ENCODE measurements at places on chromosomes 1 and 21.

- no peak for DNase-seq
These were observed 89.8 kb downstream of the LRRC53 start for GRCh38 chr1:74422421-74423292.

GRCh38 chr1:112673592-112674439 lies 643 bp upstream of the MOV10 start:
- DNase-seq = no peak

DNA sequence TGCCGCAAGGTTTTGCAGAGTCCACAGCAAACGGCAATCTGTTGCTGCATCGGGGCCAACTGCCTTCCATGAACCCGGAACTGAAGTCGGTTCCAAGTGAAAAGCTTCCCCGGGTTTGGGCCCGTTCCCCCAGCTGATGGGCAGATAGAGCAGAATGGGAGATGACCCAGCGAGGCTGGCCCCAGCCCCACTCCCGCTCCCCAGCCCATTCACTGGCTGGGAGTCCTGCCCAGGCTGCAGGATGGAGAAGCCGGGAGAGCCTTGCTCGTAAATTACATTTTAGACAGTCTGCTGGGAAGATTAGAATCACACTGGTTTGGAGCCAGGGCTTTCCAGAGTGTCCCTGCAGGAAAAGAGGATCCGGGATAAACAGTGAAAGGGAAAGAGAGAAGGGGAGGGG lies 31.6 kb upstream of the PAX7 start:
- no peak for DNase-seq

DNA sequence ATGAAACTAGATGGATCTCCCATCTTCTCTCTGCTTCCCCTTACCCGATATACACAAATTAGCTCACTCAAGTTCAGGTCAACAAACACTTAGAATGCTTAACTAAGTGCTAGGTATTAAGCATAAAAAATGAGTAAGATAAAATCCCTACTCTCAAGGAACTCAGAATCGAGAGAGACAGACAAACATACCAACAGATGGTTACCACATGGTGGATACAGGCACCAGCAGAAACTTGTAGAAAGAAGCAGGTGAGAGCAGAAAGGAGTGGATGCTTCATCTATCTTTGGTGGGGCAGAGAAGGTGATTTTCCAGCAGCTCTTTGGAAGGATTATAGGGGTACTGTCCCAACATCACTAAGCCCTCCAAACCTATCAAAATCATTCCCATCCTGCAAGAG lies 32.2 kb downstream of the C8B start:
- no peak for DNase-seq

GRCh38 chr1:84174051-84174556 lies 30.0 kb downstream of the PRKACB start:
- DNase-seq = no peak

DNA sequence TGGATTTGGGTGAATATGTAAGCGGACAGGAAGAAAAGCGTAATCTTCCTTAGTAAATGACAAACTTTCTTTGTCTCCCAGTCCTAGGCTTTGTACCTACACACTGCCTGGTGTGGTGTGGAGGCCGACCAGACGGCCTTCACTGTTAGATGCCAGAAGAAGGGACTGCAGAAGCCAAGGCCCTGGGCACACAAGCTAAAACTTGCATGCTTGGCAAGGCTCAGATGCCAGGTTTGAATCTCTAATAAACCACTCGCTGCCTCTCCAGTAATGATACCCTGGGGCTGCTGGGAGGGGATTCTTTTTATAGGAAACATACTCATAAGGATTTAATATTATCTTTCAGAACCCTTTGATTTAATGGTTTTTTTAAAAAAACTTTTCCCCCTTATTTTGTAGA lies 263.8 kb downstream of the PTPRC start:
- DNase-seq = no peak

GRCh38 chr1:72051538-72051937 lies 230.8 kb downstream of the NEGR1 start:
- DNase-seq = no peak

- no peak for DNase-seq
These were observed 341.3 kb downstream of the USP25 start for GRCh38 chr21:16071092-16071491.

GRCh38 chr1:34167389-34167788 lies 2.4 kb upstream of the CSMD2 start:
- DNase-seq = no peak

DNA sequence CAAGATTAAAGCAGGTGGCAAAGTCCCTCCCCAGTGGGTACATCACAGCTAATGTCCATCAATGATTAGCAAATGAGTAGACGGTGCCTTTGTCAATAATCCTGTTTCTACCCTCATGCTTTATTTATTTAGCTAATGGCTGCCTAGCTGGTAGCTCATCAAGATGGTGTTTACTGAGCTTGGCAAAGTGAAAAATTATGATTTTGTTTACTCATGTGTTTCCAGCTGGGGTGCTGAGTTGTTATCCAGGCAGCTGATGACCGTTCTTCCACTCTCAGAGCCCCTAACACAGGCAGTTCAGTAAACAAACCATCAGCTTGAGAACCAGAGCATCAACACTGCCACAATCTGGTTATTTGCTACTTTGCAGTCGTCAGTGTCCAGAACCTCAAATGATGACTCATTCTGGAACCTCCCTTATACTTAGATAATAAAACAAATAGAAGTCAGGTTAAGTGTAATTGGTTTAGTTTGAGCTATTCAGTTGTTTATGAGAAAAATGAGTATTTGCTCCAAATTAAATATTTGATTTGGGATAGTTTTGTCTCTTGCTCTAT lies 163.9 kb downstream of the ST6GALNAC5 start:
- DNase-seq = no peak

- no peak for DNase-seq
These were observed 28.8 kb downstream of the CYYR1 start for GRCh38 chr21:26544201-26544775.

GRCh38 chr1:168057355-168057754 lies 79.4 kb downstream of the GPR161 start:
- DNase-seq = no peak

DNA sequence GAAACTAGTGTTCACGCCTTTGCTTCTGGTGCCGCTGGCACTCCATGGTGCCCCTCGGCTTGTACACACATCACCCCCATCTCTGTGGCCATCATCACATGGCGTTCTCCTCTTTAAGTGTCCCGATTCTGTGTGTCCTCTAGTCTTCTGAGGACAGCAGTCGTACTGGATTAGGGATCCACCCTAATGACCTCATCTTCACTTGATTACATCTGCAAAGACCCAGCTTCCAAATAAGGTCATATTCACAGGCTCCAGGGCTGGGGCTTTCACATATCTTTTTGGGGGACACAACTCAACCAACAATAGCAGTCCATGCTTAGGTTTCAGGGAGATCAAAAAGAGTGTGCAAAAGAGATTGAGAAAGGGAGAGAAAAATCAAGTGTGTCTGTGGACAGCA lies 64.9 kb downstream of the HLCS start:
- no peak for DNase-seq

DNA sequence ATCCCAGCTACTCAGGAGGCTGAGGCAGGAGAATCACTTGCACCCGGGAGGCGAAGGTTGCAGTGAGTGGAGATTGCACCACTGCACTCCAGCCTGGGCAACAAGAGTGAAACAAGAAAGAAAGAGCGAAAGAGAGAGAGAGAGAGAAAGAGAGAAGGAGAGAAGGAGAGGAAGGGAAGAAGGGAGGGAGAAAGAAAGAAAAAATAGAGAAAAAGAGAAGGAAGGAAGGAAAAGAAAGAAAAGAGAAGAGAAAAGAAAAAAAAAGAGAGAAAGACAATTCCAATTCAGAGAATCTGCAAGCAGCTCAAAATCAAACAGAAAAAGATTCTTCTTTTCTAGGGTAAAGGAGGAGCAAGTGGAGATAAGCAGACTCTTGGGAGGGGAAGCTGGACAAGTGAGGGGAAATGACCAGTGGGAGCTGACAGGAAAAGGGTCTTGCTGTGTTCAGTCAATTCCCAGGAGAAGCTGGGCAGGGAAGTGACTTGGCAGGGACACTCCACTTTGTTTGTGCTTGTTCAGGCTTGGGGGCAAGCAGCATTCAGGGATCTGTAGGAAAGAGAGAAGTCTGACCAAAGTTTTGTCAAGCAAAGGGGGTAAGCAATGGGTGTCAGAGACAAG lies 3.6 kb upstream of the CAPN2 start:
- no peak for DNase-seq

DNA sequence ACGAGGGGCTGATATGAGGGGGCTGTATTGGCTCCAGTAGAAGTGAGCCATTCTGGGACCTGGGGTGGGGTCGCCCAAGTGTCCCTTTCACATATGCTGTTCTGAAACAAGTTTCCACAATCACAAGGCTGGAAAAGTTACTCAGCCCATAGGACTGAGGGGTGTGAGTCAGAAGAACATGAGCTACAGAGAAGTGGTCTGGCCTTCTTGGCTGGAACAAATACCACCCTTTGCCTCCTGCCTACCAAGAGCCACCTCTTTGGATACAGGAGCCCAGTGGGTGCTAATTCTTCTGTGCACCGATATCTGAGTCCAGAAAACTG lies 42.4 kb downstream of the MEF2D start:
- no peak for DNase-seq

- DNase-seq = no peak
These were observed 470.4 kb upstream of the USP24 start for GRCh38 chr1:55685560-55685959.

DNA sequence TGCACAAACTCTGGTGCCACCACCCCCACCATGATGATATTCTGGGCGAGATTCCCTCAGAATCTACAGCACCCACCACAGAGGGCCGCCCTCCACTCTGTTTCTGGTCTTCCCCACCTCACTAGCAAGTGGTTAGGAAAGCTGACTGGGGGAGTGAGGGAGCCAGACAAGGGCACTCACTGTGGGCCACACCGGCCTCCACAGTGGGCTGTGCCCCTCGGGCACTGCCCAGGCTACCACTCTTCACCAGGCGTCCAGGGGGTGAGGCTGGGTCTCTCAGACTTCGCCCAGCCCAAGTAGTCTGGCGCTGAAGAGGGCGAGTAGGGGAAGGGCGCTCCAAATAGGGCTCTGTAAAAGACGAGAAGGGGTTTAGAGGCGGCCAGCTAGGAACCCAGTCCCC lies 11.2 kb upstream of the GATAD2B start:
- DNase-seq = no peak

DNA sequence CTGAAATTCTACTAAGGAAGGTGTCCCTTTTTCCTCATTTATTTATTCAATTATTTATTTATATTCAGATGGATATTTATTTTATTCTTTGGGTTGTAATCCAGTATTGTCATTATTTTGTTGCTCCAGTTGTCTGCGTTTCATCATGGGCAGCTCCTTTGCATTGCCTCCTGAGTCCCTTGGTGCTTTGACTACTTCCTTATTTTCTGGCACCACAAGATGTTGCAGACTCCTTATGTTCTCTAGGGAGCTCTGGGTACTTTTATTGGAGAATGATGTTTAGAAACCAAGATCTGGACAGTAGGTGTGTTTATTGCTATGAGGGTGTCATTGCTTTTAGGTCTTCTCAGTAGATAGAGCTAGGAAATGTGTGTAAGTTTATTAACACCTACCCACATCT lies 59.9 kb upstream of the ERRFI1 start:
- DNase-seq = no peak

- no peak for DNase-seq
These were observed 26.8 kb downstream of the PALMD start for GRCh38 chr1:99672530-99673213.

DNA sequence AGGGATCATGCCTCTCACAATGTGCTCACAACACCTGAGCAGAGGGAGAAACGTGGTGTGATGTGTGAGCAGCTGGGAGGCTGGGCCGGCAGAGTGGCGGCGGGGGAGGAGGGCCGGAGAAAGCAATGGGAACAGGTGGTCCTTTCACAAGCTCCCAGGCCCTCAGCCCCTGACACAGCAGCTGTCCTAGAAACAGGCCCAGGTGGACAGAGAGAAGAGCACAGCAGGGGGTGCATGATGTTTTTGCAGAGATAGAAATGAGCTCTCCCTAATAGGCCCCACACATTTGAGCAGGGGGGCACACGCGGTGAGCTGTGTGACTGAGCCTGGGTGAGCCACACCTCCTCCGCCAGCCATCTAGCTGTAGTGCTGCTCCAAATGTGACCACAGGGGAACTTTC lies 7.6 kb upstream of the RGS16 start:
- no peak for DNase-seq

All from activated T-cell treated with anti-CD3 and anti-CD28 coated beads for 4 hours (primary cell).